Endothelial cell (in vitro differentiated cells): ENCODE measurements at places on chromosomes 12 and 14.

DNA sequence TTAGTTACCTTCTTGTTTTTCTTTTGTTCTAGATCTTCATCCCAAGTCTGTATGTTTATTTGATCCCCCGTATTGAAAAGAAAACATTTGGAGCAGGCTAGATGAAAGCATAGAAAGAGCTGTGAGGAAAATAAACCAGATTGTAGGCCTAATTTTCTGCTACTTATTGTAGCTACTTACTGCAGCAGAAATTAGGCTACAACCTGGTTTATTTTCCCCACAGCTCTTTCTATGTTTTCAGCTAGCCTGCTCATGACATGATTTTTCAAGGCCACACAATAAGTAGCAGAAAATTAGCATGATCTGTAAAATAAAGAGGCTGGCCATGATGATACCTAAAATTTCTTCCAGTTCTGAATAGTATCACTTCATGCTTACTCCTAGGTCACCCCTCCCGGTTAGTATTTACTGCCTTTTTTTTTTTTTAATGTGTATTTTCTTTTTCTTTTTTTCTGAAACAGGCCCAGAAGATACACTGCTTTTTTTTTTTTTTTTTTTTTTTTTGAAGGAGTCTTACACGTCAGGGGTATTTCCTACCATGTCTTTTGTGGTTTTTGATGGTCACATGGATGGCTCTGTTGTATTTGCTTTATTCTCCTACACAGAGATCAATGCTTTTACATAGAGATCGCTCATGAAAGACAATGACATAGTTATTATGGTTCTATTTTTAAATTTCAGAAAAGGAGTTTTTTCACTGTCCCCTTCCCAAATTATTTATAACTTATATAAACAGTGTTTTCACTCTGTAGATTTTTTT lies 32.3 kb downstream of the BHLHE41 start:
- DNase-seq, result no peak

- DNase-seq, result no peak
Measured at GRCh38 chr14:81141426-81141825, 79.3 kb downstream of the GTF2A1 start.

DNA sequence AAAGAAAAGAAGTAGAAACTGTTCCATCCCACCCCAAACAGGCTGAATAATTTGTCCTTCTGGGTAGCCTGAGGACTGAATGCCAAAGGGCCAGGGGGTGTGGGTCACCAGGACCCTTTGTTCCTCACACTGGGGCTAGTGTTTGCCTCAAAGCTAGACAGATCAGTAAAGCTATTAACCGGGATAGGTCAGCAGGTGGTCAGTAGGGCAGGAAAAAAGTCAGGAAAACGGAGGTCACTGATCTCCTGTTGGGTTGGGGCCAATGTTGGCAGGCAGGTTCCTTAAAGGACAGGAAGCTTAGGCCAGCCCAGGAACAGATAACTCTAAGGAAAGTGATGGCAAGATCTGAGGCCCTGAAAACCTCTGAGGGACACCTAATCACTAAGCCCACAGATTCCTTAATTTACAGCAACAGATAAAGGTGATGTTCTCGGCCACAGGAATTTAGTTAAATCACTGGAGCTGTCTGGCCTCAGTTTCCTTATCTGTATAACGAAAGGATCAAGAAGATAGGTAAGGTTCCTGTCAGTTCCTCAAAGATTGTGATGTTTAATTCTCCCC lies 22.7 kb upstream of the TMPO start:
- no peak for DNase-seq

- DNase-seq, result no peak
Measured at GRCh38 chr12:57215668-57216013, 953 bp upstream of the NXPH4 start.
